Stimulated activated CD8-positive, alpha-beta memory T cell treated with anti-CD3 and anti-CD28 coated beads, Interleukin-2, amount 100 ng/mL, for 1 hour (primary cell): ENCODE measurements at places on chromosomes 4 and X.

DNA sequence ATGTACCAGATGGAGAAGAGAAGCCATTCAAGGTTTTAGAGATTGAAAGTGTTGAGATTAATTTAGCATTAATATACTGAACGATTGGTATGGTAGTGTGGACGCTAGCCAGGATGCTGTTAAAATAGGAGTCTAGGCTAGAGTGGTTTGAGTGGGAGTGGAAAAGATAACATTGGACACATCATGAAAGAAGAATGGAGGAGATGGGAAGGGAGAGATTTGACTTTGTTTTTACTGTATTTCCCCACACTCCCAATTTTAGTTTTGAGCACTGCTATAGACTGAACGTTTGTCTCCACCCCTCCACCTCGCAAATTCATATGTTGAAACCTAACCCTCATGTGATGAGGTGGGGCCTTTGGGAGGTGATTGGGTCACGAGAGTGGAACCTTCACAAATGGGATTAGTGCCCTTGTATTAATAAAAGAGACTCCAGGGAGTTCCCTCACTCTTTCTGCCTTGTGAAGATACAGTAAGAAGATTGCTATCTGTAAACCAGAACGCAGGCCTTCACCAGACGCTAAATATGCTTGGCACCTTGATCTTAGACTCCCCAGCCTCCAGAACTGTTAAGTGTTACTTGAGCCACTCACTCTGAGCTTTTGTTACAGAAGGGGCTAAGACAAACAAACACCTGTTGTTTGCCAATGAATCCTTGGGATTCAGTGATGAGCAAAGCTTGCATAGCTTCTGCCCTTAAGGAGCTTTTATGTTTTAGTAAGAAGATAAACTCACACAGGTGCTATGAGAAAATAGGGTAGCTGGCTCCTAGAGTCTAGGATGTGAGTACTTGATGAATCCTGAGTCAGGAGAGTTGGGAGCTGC, 25.8 kb downstream of the USP9X start:
- DNase-seq: no peak

DNA sequence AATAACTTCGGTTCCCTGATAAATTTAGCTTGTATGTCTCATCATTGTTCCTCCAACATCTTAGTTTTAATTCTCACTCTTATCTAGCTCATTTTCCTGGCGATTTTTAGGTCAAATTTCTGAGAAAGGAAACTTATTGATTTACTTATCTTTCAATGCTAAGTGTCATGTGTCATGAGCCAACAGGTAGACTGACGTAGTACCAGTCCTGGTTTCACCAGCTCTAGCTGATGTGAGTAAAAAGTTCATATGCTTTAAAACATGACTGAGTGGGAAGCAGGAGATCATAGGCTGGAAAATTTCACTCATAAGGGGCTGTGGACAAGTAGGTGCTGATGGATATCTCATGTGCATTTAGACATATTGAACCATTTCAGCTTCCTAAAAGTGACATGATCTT, 441.7 kb upstream of the NR3C2 start:
- DNase-seq: no peak

DNA sequence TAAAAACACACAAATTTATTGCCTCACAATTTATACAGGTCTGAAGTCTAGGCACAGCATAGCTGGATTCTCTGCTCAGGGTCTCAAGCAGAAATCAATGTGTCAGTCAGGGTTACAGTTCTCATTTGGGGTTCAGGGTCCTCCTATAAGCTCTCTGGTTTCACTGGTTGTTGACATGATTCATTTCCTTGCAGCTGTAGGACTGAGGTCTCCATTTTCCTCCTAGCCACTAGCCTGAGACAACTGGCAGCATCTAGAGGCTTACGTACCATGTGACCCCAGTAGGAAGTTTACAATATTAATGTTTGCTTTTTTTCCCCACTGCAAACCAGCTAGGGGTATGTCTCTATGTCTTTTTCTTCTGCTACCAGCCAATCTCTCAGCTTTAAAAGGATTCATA, 102.5 kb downstream of the CPEB2 start:
- DNase-seq: no peak

GRCh38 chr4:21884615-21885014, 64.0 kb downstream of the KCNIP4 start:
- no peak for DNase-seq

GRCh38 chr4:52950226-52950625, 88.1 kb downstream of the RASL11B start:
- DNase-seq: no peak

DNA sequence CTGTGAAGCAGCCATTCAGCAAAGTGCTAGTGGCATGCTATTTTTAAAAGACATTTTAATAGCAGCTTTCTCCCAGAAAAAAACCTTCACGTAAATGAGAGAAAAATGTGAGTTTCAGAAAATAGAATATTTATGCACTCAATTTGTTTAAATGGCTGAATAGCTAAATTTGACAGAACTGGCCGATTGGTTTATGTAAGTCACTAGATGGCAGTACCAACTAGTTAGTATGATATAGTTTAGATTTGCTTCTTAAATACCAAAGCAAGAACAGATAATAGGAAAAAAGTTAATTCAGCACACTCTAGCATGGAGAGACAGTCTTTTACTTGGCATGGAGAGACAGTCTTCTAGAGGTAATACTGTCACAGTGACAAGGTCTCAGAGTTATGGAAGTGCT, 250.1 kb downstream of the SNCA start:
- no peak for DNase-seq

DNA sequence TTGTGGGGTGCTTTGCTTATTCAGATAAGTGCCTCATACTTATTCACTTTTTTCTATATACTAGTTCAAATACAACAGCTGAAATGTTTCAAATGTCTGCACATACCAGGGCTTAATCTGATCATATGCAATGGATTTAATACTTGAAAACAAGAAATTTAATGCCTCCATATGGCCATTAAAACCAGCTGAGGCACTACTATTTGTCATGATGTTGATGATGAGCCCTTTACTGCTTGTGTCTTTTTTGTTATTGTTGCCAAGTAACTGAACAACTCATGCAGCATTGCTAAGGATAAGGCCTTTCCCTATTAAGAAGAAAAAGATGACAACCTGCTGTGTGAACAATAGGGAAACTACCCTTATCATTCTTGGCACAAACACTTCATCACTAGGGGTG, 52.5 kb downstream of the MAGEB10 start:
- DNase-seq: no peak

- DNase-seq: no peak
Observed at GRCh38 chr4:159227984-159228383, 125.1 kb downstream of the RAPGEF2 start.

DNA sequence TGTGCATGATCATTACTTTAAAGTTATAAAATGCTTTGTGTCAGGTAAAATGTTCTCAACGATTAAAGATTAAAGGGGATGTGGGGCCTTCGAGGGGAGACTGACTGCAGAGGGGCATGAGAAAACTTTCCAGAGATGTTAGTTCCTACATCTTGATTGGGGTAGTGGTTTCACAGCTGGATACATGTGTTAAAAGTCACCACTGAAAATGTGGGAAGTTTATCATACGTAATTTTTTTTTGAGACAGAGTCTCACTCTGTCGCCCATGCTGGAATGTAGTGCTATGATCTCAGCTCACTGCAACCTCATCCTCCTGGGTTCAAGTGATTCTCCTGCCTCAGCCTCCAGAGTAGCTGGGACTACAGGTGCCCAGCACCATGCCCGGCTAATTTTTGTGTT, 79.5 kb downstream of the RBM47 start:
- no peak for DNase-seq

GRCh38 chr4:77167866-77168265, 10.9 kb downstream of the CCNG2 start:
- DNase-seq: no peak

- DNase-seq: no peak
Observed at GRCh38 chr4:106615961-106616360, 247.4 kb upstream of the GIMD1 start.

- no peak for DNase-seq
Observed at GRCh38 chr4:11261066-11261850, 167.4 kb downstream of the HS3ST1 start.

DNA sequence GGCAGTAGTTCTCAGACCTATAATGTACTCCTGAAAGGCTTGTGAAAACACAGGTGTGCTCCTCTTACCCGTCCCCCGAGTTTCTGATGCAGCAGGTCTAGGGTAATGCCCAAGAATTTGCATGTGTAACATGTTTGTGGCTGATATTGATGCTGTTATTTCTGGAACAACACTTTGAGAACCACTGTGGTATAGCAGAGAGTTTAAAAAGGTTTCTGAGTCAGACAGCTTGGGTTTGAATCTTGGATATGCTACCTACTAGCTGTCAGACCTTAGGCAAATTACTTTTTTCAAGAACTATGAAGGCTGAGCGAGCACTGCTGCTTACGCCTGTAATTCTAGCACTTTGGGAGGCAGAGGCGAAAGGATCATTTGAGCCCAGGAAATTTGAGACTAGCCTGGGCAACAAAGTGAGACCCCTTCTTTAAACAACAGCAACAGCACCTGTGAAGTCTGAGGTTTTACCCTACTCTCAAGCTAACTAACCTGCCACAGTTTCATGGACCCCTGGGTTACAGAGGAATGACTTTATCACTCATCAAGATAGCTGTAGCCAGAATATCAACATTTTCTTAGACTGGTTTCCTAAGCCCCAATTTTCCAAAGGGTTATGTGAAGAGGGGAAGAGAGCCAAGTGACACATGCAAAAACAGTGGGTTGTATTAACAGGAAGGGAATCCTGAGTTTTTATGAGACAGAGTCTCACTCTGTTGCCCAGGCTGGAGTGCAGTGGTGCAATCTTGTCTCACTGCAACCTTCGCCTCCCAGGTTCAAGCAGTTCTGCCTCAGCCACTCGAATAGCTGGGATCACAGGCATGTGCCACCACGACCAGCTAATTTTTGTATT, 5.1 kb downstream of the AFF1 start:
- DNase-seq: no peak
